ENCODE measurements at places on chromosomes 3 and 15. TPM values are rescaled to one million over a fixed set of nuclear protein-coding genes. Genes with fewer than 3 reads are reported as not detected.

The TMC3 gene
- total RNA-seq = 0.14 TPM

The LIPH gene
- not detected for total RNA-seq

The RTF1 gene
- total RNA-seq = 39.6 TPM

The ZBED2 gene
- total RNA-seq = not detected

The ZNF609 gene
- total RNA-seq = 38.9 TPM

The CRYBG3 gene
- 41.5 TPM for total RNA-seq

The PTH1R gene
- 0.51 TPM for total RNA-seq

The ADGRG7 gene
- total RNA-seq = not detected

The MASP1 gene
- total RNA-seq = 88.2 TPM

The LRRC31 gene
- total RNA-seq = 0.35 TPM

The GHRL gene
- not detected for total RNA-seq

The SLC6A1 gene
- total RNA-seq = under 0.01 TPM

The CHRM5 gene
- total RNA-seq = not detected

The GOLGA8S gene
- total RNA-seq = 0.24 TPM

The COL8A1 gene
- 19.4 TPM for total RNA-seq

The WNT7A gene
- total RNA-seq = not detected

The FEZF2 gene
- total RNA-seq = not detected

The GOLGA6D gene
- total RNA-seq = not detected

The C3orf20 gene
- total RNA-seq = not detected

The GOLGA8J gene
- 0.37 TPM for total RNA-seq

The HGD gene
- 7.4 TPM for total RNA-seq

The CFAP161 gene
- 3.3 TPM for total RNA-seq
